Amniotic stem cell (primary cell): ENCODE measurements at places on chromosomes 11 and 22.

DNA sequence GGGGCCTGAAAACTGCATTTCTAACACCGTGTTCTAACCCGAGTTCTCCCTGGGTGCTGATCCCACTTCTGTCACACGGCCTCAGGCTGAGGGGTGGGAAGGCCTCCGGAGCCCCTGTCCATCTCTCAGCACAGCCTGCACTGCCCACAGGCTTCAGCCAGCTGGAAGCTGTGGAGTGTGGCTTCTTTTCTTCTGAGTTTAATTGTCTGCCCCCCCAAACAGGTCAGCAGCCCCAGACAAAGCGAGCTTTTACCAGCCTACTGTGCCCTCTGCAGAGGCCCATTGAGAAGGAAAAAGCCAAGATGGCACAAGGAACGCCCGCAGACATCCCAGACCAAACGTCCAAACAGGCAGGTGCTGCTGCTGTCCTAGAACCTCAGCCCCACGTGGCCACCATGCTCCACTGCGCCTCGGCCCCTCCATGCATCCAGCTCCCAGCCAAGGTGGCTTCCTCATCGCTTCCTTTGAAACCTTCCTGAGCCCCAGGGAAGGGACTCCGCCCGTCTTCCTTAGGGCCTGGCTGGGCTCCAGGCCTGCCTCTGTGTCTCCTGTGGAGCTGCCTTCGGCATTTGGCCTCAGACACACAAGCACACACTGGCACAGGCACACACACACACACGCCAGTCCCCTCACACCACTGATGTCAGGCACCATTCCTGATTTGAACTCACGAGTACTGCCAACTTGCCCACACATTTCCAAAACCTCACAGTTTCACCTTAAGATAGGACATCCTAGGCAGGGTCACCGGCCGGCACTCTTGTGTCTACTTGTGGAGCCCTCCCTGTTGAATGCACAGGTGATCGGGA, 1.7 kb downstream of the MOB2 start:
- no peak for DNase-seq

DNA sequence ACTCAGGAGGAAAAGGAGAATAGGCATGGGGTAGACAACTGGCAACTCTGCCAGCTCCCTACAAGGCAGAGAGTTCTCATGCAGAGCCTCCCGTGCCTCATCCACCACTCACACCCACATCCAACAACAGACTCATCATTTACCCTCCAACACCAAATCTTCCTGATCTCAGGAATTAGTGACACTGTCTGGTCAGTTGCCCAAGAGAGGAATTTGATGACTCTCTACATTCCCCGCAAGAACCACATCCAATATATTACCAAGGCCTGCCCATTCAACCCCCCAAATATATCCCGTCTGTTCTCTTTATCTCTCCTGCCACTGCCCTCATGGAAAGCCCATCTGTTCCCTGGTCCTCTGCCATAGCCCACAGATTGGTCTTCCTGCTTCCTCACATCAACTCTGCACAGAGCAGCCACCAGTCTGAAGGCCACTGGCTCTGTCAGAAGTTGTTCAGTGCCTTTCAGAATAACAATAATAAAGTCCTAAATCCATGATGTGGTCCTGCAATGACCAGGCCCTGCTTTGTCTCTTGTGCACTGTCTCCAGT, 57.5 kb upstream of the CD82 start:
- no peak for DNase-seq

GRCh38 chr11:8717876-8718753, 35.5 kb downstream of the RPL27A start:
- DNase-seq = peak; percentile 16

GRCh38 chr11:9664276-9665171, 647 bp downstream of the SWAP70 start:
- peak; percentile 22 for DNase-seq

- DNase-seq = no peak
Observed at GRCh38 chr11:10377183-10377582, 72.3 kb downstream of the ADM start.

DNA sequence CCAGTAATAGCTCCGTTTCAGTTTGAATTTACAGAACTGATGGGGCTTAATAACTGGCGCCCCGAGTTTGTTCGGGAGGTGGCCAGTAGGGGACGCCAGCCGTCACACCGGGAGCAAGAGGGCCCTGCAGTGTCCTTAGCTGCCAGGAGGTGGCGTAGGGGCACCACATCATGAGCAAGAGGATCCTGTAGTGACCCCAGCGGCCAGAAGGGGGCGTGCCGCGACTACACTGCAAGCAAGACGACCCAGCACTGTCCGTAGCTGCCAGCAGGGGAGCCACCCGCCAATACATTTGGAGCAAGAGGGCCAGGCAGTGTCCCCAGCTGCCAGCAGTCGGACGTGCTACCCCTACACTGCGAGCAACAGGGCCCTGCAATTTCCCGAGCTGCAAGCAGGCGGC, 663.7 kb upstream of the B3GAT1 start:
- DNase-seq = no peak

DNA sequence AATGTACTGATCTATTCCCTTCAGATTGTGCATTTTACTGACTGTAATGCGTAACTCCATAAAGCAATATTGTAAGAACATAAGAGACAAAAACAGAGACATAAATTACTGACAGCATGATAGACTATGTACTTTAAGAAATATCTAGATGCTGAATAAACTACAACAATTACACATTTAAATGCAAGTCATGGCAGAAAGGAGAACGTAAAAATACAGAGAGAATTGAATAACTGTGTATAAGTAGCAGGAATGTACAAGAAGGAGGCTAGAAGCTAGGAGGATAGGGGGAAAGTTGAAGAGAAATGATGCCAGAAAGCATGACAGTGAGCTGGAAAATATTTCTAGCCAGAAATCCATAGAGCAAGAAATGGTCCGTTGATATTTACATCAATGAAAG, 74.0 kb upstream of the FAM181B start:
- no peak for DNase-seq

DNA sequence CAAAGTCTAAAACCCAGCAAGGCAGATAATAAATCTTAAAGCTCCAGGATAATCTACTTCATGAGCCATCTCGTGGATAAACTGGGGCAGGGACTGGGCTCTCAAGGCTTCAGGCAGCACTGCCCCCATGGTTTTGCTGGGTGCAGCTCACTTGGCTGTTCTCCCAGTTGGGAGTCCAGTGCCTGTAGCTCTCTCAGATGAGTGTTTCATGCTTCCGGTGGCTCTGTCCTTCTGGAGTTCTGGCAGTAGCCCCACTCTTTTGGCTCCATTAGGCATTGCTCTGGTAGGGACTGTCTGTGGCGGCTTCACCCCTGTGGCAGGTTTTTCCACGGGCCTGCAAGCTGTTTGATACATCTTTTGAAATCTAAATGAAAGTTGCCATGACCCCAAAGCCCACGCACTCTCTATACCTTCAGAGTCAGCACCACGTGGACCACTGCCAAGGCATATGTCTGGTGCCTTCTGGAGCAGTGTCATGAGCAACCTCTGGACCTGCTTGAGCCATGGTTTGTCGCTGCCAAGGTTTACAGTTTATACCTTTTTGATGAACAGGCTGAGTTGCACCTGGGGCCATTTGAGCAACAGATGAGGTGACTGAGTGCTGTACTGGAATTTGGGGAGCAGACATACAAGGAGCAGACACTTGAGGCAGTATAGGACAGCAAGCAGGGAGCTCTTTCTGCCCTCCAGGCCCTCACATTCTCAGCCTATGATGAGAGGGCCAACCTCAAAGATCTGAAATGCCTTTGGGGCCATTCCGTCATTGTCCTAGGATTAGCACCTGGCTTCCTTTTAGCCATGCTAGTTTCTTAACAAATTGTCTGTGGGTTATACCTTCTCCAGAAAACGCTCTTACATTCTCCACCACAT, 48.6 kb downstream of the MTNR1B start:
- no peak for DNase-seq

GRCh38 chr22:17137170-17137569, 16.0 kb upstream of the TMEM121B start:
- DNase-seq = no peak

GRCh38 chr22:23803001-23803819, 16.4 kb downstream of the SMARCB1 start:
- no peak for DNase-seq

DNA sequence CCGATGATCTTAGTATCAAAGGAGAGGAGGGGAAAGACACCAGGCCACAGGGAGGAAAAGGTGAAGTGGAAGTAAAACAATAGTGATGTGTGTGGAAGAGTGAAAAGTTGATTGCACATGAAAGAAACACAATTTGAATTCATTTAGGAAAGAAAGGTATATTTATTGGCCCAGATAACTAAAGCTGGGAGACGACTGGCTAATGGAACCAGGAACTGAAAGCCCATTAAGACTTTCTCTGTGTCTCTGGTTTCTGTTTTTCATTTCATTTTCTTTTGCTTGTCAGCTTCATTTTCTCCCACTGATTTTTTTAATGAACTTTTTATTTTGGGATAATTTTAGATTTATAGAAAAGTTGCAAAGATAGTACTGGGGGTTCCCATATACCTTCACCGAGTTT, 5.1 kb upstream of the DCHS1 start:
- no peak for DNase-seq

GRCh38 chr11:27395556-27396258, 32.7 kb upstream of the CCDC34 start:
- DNase-seq = no peak

DNA sequence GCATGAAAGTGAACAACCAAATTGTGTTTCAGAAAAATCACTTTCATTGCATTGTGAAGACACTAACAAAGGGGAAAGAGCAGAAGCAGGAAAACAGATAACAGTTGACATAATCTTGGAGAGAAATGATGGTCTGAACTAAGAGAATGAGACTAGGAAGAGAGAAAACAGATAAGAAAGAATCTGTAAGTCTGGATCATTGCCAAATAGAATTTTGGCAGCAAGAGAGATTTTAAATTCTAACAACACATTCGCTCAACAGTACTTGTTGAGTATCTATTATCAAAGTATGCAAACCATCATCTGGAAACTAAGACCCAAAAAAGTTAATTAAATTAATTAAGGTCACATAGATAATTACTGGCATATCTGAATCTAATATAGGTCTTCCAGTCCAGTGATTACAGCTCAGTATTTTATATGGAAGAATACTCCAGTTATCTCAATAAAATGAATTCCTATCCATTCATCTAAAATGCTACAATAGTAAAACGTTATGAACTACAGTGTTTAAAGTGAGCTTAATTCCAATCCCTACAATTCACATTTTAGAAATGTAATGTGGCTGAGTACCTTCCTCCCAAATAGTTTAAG, 166.7 kb upstream of the FAT3 start:
- no peak for DNase-seq

DNA sequence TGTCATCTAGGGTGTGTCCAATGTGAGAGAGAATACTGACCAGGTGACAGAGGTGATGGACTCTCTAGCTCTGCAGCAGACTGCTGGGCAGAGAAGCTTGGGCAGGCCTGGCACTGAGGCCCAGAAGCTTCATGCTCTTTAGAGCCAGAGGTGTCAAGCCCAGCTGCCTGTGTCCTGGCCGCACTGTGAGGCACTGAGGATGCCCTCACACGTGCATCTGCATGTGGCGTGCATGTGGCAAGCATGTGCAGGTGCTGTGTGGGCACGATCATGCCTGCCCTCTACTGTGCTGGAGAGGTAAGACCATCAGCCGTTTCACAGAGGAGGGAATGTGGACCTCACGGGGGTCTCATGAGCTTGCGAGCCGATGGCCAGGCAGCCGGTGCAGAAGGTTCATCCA, 15.8 kb upstream of the TXNRD2 start:
- DNase-seq = no peak

- DNase-seq = no peak
Observed at GRCh38 chr11:3827434-3828186, 13.1 kb downstream of the RHOG start.

DNA sequence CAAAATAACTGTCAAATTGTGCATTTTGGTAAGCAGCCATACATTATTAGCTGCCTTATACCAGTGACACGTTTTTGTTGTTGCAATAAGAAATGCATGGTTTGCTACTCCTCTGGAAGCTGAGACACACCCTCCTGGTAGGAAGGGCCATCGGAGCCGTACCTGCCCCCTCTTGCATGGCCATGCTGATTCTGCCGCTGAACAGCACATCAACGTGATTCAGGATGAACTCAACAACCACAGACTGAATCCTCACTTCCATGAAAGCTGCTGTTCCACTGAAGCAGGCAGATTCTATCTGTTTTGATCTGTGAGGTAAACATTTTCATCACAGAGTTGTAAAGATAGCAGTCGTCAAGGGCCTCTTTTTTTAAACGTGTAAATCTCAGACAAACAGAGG, 38.6 kb upstream of the TP53AIP1 start:
- DNase-seq = no peak

DNA sequence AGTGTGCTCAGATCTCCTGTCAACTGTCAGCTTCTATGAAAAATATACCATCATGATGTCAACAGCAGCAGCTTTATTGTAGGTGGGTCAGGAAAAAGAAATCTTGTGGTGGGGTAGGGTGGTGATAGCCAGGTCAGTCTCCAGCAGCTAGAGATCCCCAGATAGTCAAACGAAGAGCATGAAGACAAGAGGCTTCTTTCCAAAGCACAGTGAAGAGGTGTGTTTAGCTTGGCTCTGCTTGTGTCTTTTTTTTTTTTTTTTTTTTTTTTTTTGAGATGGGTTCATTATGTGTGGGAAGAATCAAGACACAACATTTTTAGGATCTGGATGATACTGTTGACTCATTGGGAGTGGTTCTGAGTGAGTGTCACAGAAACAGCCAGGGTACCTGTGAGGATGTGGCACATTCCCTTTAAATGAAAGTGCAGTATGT, 1075.5 kb downstream of the NTM start:
- no peak for DNase-seq

GRCh38 chr11:103608566-103608965, 427.9 kb upstream of the DDI1 start:
- DNase-seq = no peak

DNA sequence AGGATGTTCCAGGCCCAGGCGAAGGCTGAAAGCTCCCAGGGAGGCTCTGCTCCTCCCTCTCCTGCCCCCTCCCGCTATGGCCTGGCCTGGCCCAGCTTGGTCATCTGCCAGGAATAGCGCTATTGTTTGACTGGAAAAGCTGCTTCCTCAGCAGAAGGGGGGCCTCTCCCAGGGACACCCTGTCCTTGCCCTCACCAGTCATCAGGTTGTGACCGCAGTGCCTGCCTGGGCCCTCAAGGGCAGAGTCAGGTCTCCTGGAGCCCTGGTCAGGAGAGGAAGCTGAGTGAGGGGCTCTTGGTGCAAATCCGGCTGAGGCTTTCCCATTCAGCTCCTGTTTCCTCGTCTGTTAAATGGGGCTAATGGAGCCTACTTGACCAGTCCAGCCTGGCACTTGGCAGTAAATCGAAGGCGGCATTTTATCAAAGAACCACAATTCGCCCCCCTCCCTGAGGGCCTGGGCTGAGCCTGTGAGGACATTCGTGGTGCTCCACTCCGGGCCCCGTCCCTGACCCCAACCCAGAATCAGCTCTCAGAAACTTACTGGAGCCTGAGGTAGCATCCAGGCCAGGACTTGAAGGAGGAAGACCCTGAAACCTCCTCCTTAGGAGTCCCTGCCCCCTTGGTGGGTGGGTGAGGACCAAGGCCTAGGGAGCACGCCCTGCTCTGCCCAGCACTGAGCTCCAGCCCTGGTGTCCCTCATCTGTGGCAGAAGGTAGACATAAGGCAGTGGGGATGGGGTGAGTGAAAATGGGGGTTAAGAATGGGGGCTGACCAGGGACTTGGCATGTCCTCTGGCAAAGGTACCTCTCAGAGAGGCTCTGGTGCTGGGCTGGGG, 2.0 kb upstream of the CASTOR1 start:
- DNase-seq = no peak
